NCI-H1105 (cell line): ENCODE measurements at places on chromosomes 7 and 10.
A peak's percentile ranks its signal among the peaks of the same experiment; 100 is the strongest.

DNA sequence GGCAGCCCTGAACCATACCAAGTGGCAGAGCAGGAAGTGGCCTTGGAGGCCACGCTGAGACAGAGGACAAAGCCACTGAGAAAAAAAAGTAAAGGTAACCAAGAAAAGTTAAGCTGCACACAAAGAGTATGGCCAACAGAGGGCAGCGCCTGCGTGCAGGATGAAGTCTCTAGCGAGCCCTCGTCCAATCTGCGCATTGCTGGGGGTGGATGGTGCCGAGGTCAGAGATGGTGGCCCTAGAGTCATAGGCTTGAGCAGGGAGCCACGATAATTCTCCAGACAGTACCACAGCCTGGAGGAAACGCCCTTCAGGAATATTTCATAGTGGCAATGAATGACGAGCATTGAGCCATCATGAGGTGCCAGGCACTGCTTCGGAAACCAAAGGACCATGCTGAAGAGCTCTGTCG lies 9.7 kb downstream of the ATP6V0E2 start:
- DNase-seq: peak; percentile 57

DNA sequence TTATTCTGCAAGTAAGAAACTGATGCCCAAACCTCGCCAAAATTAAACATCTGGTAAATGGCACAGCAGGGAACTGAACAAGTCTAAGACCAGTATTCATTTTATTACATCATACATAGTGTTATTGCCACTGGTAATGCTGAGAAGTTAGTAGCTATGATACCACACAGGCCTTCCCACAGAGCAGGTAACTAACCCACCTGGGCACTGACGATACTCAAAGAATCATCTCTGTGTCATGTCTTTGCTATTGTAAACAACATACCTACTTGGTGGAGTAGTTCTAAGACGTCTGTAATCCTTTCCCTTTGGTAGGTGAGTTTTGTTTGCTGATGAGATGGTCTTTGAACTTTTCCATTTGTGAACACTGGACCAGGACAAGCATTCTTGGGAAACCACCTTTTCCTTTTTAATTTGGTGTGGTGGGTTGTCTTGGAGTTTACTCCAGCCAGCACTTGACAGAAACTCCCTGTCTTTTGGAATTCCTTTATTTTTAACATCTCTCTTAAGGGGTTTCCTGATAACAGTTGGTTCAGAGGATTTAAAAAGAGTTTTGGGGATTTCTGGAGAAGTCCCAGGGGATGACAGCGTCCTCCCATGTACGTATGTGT lies 40.9 kb downstream of the PDSS1 start:
- DNase-seq: no peak

DNA sequence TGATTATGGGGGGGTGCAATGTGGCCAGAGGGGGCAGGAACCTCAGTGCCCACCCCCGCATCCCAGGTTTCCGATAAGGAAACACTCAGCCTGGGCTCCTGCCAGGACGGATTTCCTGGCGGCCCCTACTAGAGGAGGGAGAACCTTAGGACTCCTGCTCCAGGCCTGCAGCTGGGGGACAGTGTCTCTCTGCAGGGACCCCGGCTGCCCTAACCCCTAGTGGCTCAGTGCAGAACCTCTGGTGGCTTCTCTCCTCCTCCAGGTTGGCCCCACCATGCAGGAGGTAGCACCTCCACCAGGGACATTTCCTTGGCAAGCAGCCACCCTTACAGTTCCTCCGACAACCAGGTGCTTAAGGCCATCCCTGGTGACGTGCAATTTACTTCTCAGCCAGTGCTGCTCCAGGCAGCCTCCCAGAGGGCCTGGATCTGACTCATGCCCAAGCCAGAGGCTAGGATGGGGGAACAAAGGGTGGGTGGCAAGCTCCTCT lies 31.9 kb downstream of the SH2B2 start:
- no peak for DNase-seq

DNA sequence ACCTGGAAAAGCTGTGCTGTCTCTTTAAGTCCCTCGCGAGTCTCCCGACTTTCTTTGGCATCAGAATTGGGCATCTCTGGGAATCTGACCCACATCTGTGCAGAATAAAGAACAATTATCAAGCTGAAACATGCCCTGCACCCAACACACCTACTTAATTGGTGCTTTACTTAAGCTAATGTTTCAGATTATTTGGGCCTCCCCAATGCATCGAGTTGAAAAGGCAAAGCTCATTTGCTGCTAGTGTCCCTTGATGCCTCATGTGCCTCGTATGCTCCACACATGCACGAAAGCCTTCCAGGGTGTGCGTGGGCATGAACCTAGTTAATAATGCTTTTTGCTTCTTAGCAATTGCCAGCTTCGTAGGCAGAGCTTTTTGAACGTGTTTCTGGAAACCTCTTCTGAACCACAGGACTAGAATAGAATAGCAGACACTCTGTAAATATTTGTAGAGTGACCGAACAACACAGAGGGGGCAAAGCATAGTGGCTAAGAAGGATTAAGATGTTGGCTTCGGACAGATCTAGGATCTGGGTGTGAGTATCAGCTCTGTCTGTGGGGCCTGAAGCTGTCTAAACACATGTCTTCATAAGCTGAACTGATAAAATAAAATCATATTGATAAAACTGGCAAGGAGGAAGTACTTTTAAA lies 26.7 kb upstream of the FGFR2 start:
- peak; percentile 32 for DNase-seq

- DNase-seq: no peak
These were observed 9.5 kb upstream of the ANXA7 start for GRCh38 chr10:73423309-73423708.

GRCh38 chr7:16638282-16639280 lies 7.0 kb downstream of the ANKMY2 start:
- DNase-seq: no peak

DNA sequence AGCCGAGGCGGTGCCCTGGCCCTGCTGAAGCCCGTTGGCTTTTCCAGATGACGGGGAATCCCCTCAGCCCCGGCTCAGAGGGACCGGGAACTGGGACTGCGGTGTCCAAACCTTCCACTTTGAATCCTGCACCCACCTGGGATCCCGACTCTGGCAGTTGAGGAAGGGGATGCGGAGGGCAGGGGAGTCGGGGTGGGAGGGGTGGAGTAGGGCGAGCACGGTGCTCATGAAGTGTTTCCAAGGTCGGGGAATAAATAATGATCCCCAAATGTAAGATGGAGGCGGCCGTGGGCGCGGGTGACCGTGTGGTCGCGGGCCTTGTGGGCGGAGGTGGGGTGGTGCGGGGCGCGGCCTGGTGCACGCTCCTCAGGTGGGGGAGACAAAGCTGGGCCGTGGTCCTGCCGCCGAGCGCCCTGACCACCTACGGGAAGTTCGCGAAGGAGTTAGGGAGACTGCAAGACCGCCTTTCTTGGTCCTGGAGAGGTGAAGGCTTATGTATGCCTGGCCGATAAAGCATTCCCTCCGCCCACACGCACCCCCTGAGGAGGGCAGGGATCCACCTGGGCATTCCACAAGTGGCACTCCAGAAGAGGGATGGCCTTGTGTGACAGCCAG lies 1.4 kb downstream of the MTURN start:
- no peak for DNase-seq

DNA sequence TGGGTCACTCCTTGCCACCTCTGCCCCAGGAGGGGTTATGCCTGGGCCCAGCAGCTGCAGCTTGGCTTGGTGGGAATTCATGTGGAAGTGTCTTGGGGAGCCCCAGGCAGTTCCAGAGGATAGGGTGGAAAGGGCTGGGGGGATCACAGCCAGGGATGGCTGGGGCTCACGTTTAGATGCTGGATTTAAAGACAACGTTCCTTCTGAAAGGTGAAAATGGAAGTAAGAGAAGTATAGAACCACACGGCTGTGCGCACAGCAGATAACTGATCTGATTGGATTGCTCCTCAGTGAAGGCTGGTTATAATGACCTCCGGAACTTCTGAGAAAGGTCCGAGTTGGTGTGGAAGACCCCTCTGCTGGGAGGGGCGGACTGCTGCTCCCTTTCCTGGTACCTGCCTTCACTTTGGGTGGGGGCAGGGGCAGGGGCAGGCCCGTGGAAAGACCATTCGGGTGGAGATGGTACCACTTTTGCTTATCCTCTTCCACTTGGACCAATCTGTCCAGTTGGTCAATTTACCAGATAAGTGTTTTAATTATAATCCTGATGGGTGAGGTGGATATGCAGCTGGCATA lies 7.9 kb upstream of the MYL7 start:
- DNase-seq: no peak

GRCh38 chr7:130929896-130930659 lies 196.1 kb upstream of the KLF14 start:
- no peak for DNase-seq

DNA sequence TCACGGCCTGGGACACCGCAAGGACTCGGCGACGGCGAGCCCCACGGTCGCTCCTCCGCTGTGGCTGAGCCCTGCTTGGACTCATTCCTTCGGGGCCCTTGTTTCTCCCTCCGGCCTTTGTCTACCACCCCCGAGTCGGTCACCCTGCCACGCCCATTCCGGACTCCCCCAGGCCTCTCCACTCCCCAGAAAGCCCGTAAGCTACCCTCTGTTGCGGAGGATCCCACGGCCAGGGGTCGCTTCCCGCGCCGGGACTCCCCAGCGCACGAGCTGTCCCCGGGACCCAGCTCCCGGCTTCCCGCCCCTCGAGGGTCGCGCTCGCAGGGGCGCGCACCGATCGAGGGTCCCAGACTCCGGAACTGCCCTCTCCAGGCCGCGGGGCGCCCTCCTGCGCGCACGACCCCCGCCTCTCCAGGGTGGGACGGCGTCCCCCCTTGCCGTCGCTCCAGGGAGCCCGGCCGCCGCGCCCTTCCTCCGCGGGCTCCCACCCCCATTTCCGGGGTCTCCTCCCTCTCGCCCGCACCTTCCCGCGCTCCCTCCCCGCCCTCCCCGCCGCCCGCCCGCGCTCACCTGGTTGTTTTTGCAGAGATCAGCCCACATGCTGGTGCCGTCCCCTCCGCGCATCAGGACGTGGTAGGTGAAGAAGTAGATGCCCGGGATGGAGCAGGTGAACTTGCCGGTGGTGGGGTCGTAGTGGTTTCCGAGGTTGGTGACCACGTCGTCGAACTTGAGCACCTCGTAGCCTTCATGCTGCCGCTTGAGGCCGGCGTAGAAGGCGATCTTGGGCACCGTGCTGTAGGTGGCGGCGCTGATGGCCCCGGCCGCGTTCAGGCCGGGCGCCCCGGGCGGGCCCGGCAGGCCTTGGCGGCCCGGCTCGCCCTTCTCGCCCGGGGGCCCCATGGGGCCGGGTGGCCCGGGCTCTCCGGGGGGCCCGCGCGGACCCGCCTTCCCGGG lies 1.5 kb downstream of the C1QL3 start:
- DNase-seq: no peak
